Fibroblast of villous mesenchyme (primary cell): ENCODE measurements at places on chromosomes 12 and 14. TPM values are rescaled to one million over a fixed set of nuclear protein-coding genes. Genes with fewer than 3 reads are reported as not detected.
A peak's percentile ranks its signal among the peaks of the same experiment; 100 is the strongest.

- DNase-seq, result peak; percentile 82
These were observed 19.8 kb upstream of the AQP2 start for GRCh38 chr12:49930515-49931288.

GRCh38 chr14:93025055-93025454, 90.7 kb downstream of the ITPK1 start:
- no peak for DNase-seq

DNA sequence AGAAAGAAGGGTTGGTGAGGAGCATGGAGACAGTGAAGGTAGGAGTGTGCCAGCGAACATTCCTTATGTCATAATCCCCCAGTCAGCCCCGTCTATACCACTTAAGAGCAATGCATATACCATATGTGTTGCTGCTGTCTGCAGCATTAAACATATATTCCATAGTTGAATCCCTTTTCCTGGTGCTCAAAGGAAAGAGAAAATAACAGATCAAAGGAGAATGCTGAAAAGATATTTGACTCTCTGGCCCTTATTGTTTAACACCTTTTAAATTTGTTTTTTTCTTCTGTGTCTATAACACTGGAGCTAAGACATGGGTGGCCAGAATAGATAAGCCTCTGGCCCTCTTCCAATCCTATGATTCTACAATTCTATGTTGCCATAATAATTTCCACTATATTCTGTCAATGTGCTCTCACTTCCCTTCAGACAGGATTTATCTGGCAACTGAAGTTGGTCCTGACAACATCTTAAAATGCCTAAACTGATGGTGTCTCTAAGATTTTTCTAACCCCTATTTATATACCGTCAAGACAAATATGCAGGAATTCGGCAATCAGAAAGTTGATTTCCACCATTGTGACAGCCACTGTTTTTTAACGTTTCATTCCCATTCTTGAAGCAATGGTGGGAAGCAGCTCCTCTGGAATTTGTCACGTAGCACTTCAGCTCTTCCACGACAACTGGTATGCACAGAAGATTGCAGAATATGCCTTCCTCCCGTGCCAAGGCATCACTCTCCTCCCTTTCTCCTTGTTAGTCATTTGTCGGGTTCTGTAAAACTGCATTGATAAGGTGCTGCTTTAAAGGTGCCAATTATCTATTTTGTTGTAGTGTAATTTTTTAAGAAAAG, 204.7 kb downstream of the BCAT1 start:
- peak; percentile 12 for DNase-seq

The TMEM253 gene
- total RNA-seq, result 0.64 TPM in 1 of 2 replicates, not detected in the other
